ENCODE measurements at places on chromosomes 5 and 9. TPM values are rescaled to one million over a fixed set of nuclear protein-coding genes. Genes with fewer than 3 reads are reported as not detected.

Gene SPATA31C1
- not detected for total RNA-seq

DNA sequence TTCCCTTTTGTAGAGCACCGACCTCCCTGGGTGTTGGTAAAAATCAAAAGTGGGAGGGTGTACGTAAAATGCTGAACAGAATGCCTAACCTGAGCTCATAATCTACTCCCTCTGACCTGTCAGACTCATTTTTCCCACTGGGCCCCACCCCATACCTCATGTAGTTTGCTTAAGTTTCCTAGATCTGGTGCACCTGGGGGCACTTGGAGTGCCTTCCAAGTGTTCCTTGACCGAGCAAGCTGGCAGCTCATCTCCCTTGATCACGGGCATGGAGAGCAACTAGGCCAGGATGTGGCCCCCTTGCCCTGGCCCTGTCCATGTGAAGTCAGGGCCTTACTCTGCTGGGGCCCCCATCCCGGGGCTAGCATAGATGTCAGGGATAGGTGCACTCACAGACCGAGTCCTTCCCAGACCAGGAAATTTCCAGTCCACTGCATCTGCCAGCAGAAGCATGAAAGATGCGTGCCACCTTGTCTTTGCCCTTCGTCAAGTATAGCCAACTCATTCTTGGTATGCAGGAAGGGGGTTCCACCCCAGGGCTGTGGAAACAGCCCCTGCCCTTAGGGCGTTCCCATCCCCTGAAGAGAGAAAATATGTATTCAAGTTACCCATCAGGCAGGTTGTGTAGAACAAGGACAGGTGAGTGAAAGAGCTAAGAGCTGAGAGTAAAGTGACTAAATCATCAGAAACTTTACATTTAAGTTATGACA lies 41.9 kb downstream of the SLC22A5 start:
- H3K36me3 ChIP-seq, result no peaks in the 10 kb centered on the region
- no peaks in the 10 kb centered on the region for H3K27me3 ChIP-seq
- H3K4me3 ChIP-seq, result peak overlapping the region; percentile 72
- H3K4me1 ChIP-seq, result peaks cover 34% of the 10 kb centered on the region
- no peak for DNase-seq
- H3K27ac ChIP-seq, result peak overlapping the region; percentile 82

DNA sequence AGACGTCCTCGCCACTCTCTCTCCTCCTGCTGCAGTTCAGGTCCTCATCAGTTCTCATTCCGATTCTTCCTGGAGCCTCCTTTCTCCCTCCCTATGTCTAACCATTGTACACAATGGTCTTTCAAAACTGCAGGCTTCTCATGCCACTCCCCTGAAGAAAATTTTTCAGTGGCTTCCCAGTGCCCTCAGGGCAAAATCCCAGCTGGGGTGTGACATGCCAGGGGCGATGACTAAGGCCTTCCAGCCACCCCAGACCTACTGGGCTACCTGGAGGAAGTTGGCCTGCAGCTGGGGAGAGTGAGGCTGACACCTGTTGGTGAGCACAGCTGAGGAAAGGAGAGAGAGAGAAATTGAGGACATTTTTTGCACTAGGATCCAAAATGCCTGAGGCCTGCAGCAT lies 65.2 kb downstream of the SREK1 start:
- H3K27ac ChIP-seq, result peak overlapping the region; percentile 72
- no peaks in the 10 kb centered on the region for H3K36me3 ChIP-seq
- peaks cover 12% of the 10 kb centered on the region for H3K4me1 ChIP-seq
- DNase-seq, result peak; percentile 72

- peaks cover 4% of the 10 kb centered on the region for H3K4me1 ChIP-seq
- H3K27me3 ChIP-seq, result no peaks in the 10 kb centered on the region
- H3K36me3 ChIP-seq, result no peaks in the 10 kb centered on the region
- no peak overlapping the region for H3K4me3 ChIP-seq
- H3K27ac ChIP-seq, result no peak overlapping the region
- no peak for DNase-seq
These were observed 58.1 kb upstream of the DHFR start for GRCh38 chr5:80712919-80713318.

DNA sequence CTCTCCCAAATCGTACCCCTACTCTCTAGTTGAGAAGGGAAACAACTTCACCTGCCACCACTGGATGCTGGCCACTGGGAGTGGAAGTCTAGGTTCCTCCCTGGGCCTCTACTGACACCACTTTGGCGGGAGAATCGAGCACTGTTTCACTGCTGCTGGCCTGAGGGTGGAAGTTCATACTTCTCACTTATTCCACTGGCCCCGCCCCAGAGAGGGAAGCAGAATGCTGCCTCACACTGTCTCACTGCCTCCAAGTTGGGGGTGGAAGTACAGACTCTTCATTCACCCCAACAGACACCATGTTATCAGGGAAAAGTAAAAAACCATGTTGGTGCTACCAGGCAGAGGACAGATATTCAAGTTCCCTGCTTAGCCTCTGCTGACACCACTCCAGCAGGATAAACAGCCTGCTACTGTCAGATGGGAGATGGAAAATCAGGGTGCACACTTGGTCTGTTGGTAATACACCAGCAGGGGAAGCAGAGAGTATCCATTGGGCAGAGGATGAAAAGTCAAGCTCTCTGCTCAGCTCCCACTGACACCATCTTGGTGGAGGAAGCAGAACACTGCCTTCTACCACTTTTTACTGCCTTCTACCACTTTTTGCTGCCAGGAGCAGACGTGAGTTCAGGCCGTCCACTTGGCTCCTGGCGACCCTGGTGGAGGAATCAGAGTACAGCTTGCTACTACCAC lies 159.4 kb downstream of the SIL1 start:
- no peaks in the 10 kb centered on the region for H3K4me1 ChIP-seq
- DNase-seq, result peak; percentile 35
- no peaks in the 10 kb centered on the region for H3K27me3 ChIP-seq
- H3K4me3 ChIP-seq, result no peak overlapping the region

Gene FBN2
- 0.56 TPM for total RNA-seq

GRCh38 chr5:2326601-2327000 lies 424.9 kb downstream of the IRX2 start:
- no peaks in the 10 kb centered on the region for H3K4me1 ChIP-seq
- H3K36me3 ChIP-seq, result no peaks in the 10 kb centered on the region

- no peaks in the 10 kb centered on the region for H3K36me3 ChIP-seq
- no peak overlapping the region for H3K4me3 ChIP-seq
- DNase-seq, result peak; percentile 69
- no peaks in the 10 kb centered on the region for H3K4me1 ChIP-seq
These were observed 210.2 kb downstream of the DAB2IP start for GRCh38 chr9:121861501-121862180.

- H3K4me1 ChIP-seq, result no peaks in the 10 kb centered on the region
- H3K36me3 ChIP-seq, result no peaks in the 10 kb centered on the region
- no peak for DNase-seq
- H3K27ac ChIP-seq, result no peak overlapping the region
These were observed 11.9 kb downstream of the FAM240B start for GRCh38 chr9:38707885-38708637.
